ENCODE measurements at places on chromosomes 1 and 21.

DNA sequence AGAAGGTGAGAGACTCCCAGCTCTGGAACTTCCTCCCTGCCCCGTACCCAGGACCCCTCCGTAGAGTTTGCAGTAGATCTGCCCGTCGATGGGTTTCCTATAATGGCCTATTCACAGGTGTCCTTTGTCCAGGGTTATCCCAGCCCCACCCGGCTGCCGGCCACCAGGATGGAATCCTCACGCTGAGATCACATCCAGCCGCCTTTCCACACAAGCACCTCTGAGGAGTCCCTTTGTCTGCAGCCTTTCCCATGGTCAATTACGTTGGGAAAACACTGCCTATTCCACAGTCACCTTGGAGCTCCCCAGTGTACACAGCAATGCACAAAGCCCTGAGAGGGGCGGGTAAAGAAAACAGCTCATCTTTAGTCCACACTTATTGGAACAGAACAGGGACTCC lies 190.0 kb upstream of the EDN2 start:
- no peak for DNase-seq

- DNase-seq: no peak
Observed at GRCh38 chr1:234396092-234396491, 22.8 kb downstream of the COA6 start.

GRCh38 chr1:224859651-224860050 lies 69.8 kb upstream of the DNAH14 start:
- DNase-seq: no peak

- DNase-seq: no peak
Observed at GRCh38 chr1:107941123-107941522, 23.9 kb downstream of the VAV3 start.

DNA sequence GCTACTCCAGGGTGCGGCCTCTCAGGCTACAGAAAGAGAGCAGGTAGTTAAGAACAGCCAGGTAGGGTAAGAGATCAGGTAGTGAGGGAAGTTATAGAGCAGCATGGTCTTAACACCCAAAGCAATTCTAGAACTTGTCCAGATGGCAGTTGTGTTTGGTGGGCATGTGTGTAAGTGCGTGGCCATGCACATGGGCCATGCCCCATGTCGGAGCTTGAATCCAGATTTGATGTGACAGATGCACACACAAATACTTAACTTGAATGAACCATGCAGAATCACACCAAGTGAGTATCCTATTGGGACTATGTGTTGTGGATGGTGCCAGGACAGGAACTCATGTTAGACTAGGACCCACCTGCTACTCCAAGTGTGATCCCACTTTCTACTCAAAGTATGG lies 145.7 kb upstream of the HMGB4 start:
- no peak for DNase-seq

- DNase-seq: no peak
Observed at GRCh38 chr1:160776178-160776577, 19.8 kb upstream of the LY9 start.

- no peak for DNase-seq
Observed at GRCh38 chr1:12413664-12414410, 184.0 kb downstream of the VPS13D start.

DNA sequence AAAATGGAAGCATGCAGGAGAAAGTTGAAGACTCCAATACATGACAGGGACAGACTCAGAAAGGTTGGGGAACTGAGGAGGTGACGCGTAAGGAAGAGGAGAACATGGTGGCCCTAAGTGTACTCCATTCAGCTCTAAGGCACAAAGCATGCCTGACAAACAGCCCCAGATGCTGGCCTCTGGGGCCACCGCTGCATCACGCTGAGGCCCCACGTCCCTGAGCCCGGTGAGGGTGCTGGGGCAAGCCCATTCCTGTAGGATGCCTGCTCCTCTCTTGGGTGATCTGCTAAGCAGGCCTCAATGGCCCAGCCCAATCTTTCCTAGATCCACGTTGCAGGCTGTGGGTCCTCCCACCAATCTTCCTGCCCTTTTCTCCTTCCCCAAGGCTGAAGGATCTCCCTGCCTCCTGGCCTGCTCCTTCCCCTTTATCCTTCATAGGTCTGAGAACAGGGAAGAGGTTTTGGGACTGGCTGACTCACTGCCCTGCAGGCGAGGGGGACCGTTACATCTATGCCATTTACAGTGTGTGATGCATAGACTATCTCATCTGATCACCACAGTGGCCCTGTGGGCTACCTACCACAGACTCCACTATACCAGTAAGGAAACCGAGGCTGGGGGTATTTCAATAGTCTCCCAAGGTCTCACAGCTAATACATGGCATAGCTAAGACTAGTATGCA lies 16.8 kb upstream of the NID1 start:
- no peak for DNase-seq

GRCh38 chr1:244460197-244460596 lies 876 bp upstream of the CATSPERE start:
- DNase-seq: no peak

GRCh38 chr1:71565262-71565661 lies 484.4 kb upstream of the ZRANB2 start:
- no peak for DNase-seq

- DNase-seq: no peak
Observed at GRCh38 chr1:12085643-12086260, 22.6 kb downstream of the TNFRSF8 start.

DNA sequence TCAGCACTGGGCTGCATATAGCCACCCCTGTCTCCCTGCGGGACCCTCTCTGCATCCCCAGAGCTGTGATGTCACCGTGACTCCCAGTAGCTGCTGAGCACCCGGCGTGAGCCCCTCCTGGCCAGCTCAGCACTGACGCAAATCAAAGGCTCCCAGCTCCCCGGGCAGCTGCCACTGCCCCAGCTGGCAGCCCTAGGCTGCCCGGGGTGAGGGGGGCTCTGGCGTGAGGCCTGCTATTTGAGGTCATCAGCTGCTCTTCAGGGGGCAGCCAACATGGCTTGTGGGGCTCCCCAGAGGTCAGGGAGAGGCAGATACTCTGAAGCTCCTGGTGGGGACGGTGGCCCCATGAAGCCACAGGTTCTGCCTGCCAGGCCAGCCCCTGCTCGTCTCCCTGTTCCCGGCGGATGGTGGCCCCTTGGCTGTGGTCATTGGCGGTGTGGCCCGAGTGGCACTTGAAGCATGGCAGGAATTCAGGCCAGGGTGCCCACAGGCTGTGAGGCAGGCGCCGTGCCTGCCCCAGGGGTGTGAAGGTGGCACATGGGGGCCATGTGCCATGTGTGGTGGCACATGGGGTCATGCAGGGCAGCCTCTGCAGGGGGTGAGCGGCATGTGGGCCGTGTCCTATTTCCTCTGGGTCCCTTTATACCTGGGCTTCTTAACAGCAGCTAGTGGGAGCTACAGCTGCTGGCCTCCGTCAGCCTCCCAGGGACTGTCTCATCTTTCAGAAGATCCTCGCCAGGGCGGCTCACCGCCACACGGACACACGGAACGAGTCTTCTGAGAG lies 85.4 kb downstream of the SIK1 start:
- DNase-seq: no peak

DNA sequence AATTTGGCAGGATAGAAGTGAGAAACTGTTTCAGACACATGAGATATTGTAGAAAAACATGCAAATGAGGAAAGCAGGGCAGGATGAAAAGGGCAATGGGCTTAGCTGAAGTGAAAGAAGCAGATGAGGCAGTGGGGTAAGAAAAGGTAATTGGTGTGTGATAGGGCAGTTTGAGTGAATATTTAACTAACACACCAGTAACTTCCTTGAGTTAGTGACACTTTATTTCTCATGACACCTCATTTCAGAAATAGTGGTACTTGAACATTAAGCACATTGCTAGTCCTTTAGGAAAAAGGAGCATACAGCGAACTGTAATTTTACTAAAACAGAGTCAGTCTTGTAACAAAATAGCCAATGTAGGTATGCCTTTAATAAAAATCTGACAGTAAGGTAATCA lies 415.0 kb downstream of the DPYD start:
- DNase-seq: no peak

- DNase-seq: no peak
Observed at GRCh38 chr1:10774615-10775310, 21.7 kb downstream of the CASZ1 start.

DNA sequence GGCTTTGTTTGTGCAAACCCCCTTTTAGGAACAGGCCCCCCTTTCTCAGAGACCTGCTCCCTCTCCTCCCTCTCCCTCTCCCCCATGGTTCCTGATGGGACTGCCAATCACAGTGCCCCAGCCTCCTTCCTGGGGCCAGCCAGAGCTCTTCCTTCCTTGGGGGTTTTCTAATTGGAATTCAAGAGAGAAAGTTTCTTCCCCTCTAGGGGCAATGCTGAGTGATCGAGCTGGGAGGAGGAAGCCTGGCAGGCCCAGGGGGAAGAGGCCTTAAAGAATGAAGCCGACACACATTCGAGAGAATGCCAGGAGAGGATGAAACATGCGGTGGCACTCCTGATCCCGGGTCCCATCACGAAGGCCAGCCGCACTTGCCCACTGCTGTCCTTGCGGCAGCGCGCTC lies 21.3 kb upstream of the COL16A1 start:
- DNase-seq: no peak

GRCh38 chr1:217525773-217526490 lies 105.0 kb downstream of the GPATCH2 start:
- DNase-seq: no peak

DNA sequence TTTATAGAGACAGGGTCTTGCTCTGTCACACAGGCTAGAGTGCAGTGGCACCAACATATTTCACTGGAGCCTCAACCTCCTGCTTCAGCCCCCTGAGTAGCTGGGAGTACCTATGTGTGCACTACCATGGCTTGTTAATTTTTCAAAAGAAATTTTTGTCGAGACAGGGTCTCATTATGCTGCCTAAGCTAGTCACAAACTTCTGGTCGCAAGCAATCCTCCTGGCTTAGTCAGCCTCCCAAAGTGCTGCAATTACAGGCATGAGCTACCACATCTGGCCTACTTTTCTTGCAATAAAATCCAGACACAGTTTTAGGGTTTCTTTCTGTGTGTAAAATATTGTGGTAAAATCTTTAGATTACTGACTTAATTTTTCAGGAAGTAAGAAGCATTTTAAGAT lies 27.9 kb upstream of the NTPCR start:
- DNase-seq: no peak

- DNase-seq: no peak
Observed at GRCh38 chr21:37071561-37072273, 1.2 kb downstream of the PIGP start.

- no peak for DNase-seq
Observed at GRCh38 chr1:190196020-190196419, 281.6 kb downstream of the BRINP3 start.

GRCh38 chr1:51555866-51556619 lies 37.0 kb upstream of the EPS15 start:
- DNase-seq: no peak

GRCh38 chr1:40704817-40705733 lies 13.6 kb downstream of the NFYC start:
- DNase-seq: no peak

- no peak for DNase-seq
Observed at GRCh38 chr1:78369546-78369945, 121.2 kb upstream of the PTGFR start.

DNA sequence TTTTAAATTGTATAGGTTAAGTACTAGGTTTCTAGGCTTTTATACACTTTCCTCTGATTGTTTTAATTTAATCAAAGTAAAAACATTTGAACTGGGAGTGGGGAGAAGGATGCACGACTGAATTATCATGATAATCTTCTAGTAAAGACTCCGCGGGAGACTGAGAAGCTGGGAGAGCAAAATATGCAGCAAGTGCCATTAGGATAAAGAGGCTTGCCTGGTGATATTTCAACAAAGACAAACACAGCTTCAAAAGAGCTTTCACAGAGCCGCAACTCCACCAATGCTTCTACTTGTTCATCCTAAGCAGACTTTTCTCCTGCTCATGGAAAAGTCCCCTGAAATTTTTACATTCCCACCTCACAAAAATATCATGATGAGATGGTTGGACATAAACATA lies 239.0 kb upstream of the PTBP2 start:
- no peak for DNase-seq

GRCh38 chr1:179969962-179970361 lies 15.4 kb downstream of the CEP350 start:
- no peak for DNase-seq

Data from Panc1 (cell line).